LoVo (cell line): ENCODE measurements at places on chromosomes 7 and 10.

DNA sequence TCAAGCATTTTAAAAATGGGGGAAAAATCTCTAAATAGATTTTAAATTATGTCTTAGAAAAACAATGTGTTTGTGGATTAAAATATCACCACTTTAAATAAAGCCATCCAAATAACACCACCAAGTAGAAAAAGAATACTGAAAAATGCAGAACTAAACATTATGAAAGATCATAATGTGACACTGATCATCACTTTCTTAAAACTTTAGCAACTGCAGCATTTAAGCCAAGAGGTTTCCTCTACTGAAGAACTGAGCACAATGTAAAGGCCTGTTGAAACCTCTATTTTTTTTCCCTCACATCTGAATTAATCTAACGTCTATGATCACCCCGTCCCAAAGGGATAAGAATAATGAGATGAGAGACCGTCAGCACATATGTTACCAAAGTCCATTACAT is 18.6 kb downstream of the MINDY3 start:
- no peak for DNase-seq

GRCh38 chr10:123007558-123008354 is 839 bp downstream of the IKZF5 start:
- peak; percentile 64 for DNase-seq

DNA sequence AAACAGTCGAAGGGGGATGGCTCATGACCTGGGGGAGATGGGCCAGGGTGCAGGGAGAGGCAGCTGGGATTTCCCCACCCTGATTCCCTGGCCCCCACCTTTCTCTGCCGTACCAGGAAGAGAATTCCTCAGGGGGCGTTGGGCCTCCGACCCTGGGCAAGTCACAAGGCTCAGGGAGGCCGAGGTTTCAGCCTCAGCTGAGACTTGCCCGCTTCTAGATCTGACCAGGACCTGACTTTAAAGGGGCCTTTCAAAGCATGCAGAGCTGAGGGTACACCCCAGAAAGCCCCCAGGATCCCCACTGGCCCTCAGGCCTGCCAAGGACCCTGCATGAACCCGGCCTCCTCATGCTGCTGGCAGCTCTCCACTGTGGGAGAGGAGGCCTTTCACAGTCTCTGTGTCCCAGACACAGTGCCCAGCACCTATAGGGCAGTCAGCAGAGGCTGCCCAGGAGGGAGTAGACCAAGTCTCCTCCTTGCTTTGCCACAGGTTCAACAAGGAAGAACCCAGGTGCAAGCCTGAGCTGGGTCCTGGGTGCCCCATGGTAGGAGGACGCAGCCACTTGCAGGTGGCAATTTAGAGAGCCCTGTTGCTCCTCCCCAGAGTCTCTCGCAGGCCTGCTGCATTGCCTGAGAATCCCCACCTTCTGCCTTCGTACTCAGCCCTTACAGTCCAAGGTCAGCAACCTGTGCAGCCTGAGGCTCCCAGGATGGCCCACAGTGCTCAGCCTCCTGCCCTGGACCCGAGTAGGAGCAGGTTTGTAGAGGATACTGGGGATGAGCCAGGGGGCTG is 89.3 kb downstream of the CHST15 start:
- DNase-seq, result no peak

DNA sequence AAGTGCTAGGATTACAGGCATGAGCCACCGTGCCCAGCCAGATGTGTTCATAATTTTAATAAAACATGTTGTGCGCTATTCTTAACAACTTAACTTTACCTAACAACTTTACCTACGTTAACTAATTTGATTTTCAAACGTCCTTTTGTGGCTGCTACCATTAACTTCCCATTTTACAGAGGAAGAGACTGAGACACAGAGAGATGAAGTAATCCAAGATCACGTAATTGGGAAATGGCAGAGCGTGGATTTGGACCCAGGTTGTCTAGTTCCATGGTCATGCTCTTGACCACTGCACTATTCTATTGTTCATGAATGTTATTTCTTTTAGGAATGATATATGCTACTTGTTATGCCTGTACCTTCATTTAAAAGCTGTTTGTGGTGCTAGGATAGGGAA is 80.3 kb upstream of the MTPN start:
- no peak for DNase-seq

- no peak for DNase-seq
Observed at GRCh38 chr7:136605532-136606329, 262.7 kb upstream of the CHRM2 start.

DNA sequence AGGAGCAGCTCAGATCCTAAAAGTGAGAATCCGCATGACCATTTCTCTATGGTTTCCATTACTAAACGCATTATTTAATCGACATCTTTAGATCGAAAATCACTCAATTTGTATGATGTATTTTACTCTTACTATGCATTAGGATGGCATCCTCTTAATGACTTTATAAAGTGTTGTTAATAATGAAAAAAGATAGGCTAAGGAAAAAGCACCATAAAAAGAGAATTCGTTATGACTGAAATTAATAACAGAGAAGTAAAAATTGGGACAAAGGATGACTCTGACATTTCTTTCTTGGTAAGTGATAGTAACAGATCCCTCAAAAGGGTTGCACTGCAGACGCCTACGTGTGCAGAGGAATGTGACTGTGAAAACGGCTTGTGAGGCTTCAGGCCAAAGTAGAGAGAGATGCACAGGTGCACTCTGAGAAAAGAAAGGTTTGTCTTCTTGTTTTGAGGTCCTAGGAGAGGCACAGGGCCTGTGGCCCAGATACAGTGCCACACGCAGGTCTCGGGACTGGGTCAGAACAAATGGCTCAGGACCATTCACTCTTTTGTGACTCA is 23.0 kb upstream of the RBM33 start:
- DNase-seq, result no peak

GRCh38 chr10:60313589-60313952 is 76.1 kb downstream of the ANK3 start:
- no peak for DNase-seq

DNA sequence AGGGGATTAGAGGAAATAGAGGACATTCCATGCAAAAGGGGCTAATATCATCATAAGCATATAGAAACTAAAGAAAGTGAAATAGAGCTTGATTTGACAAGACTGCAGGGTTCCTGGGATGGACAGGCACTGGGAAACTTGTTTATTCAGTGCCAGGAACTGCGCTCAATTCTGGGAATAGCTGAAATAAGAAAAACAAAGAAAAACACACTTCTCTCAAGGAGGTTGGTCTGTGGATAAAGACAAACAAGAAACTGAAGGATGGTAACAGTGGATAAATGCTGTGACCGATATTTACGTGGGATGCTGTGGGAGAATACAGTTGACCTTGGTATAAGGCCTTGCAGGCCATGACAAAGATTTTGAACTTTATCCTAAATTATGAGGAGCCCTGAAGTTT is 40.9 kb upstream of the ANLN start:
- DNase-seq, result no peak

- DNase-seq, result no peak
Observed at GRCh38 chr7:94251-94801, 98.0 kb upstream of the FAM20C start.

DNA sequence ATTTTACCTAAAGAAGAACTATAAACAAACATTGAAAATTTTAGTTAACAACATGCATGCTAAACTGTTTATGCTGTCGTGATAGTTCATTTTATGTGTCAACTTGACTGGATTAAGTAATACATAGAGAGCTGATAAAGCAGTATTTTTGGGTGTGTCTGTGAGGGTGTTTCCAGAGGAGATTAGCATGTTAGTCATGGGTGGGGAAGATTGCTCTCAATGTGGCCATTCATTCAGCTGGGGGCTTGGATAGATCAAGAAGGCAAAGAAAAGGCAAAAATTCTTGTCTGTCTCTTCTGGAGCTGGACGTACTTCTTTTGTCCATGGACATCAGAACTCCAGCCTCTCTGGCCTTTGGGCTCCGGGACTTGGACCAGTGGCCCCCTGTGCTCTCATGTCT is 172.9 kb upstream of the SEMA3E start:
- DNase-seq, result no peak
